Caudate nucleus (tissue), 63 donors: ENCODE measurements at places on chromosomes 2 and 18.

DNA sequence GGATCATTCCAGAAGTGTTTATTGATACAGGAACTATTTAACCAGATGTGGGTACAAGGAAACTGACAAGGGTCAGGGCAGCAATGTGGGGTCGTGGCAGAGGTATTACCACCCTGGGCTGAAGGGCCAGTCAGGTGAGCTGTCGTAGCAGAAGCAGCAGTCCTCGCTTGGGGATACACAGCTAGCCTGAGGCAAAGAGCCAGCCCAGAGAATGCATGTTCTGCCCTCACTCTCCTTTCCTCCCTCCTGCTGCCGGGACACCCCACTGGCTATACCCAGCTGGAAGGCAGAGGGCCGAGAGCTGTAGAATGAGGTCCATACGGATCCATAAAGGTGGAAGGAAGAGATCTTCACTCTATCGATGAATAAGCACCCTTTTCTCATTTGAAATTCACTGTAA, 32.2 kb upstream of the GBX2 start:
- no peak for DNase-seq

DNA sequence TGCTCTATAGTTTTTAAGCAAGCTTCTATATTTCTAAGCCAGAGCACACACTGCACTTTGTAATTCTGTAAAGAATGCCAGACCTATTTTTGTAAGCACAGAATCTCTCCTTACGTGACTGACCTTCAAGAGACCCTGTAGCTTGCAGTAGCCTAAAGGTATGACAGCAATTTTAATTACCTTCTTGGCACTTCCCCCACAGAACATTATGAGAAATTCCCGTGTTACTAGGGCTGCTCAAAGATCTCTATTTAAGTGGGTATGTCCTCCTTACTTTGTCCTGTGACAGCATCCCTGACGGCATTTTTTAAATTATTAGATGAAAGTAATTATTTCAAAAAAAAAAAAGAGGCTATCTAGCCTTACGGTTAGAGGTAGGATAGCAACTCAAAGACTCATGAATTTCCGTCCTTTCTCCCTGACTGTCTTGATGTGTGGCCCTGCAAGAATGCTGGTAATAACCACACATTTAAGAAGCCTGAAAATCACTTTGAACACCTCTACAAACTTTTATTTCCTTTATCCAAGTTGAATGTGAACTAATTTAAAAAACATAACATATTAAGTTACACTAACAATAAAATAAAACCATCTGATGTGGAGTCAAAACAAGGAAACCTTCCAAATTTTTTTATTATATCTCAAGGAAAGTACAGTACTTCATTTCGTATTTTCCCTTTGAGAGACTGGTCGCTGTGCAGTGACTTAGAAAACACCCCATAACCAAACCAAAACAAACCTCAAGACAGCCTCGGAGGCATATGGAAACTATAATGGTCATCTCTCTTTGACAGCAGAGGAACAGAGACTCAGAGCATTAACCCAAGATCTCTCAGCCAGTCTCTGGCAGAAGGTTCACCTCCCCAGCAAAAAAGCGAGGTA, 54.9 kb downstream of the THUMPD2 start:
- DNase-seq = no peak

DNA sequence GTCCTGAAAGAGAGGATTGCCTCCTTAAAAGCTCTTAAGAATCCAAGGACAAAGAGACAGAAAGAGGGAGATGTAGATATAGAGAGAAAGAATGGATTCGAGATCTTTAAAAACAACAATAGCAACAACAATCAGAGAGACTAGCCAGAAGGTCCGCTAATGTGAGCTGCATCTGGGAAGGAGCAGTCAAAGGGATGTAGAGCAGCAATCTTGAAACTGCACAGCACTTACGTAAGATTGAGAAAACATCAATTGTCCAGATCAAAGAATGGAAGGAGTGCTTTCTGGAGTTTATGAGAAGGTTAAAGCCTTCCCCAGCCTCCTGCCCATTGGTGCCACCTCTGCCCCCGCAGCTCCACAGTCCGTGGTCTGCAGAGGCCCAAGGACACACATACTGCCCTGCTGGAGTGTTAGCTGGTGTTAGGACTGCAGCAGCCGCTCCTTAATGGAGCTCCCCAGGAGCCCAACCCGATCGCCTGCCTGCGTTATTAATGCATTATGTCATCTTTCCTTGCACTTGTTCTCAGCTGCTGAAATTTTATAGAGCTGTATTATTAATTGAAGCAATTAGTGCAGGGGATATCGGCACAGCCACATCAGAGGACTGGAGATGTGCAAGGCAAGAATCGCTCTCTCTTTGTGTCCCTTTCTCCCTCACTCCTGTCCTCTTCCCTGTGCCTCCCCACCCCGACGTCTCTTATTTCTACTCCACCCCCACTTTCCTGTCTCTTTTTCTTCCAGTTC, 94.2 kb upstream of the STPG4 start:
- no peak for DNase-seq

GRCh38 chr18:50171406-50171805, 23.5 kb downstream of the MYO5B start:
- no peak for DNase-seq

- DNase-seq = no peak
Observed at GRCh38 chr2:102256276-102256675, 55.1 kb upstream of the IL1RL1 start.

GRCh38 chr2:10549195-10549594, 101.1 kb upstream of the ODC1 start:
- DNase-seq = no peak

DNA sequence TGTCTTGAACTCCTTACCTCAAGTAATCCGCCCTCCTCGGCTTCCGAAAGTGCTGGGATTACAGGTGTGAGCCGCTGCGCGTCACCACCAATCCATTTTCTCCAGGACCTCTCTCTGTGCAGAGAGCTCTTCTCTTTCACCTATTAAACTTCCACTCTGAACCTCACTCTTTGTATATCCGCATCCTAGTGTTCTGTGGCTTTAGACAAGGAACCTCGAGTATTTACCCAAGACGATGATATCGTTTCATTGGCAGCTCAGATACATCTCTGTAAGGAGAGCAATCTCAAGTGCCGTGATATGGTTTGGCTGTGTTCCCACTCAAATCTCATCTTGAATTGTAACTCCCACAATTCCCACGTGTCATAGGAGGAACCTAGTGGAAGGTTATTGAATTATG, 15.1 kb upstream of the WDR33 start:
- DNase-seq = no peak

DNA sequence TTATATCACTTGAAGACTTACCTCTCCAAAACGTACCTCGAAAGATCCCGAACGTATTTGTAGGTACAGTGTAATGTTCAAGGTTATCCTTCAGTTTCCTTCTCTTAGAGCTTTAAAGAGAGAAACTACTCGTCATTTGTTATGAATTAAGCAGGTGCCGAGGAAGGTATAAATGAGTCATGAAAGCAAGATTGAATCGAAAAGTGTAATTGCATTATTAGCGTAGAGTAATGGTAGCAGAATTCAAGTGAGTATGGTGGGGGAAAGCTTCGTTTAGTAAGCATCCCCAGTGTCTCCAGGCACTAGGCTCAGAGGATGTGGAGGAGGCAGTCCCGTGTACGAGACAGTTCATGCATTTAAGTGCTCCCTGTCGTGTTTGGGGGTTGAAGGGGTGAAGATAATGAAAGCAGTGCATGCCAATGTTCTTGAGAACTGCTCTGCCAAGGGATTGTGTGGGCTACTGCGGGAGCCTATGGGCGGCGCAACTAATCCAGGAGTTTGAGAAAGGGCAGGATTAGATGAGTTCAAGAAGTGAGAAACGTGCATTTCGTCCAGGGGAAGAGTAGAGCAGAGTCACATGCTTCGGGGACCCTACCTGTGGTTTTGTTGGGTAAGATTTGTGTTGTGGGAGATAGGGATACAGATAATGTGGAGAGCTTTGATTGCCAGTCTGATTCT, 858 bp downstream of the POLR1B start:
- no peak for DNase-seq

DNA sequence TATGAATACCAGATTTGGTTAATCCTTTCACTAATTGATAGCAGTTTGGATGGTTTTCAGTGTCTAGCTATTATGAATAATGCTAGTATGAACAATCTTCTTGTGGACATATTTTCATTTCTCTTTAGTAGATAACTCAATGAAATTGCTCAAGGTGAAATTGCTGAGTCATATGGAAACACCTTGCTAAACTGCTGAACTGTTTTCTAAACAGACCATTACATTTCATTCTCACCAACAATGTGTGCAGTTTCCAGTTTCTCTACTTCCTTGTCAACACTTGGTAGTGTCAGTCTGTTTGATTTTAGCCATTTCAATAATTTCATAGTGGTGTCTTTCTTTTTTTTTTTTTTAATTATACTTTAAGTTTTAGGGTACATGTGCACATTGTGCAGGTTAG, 250.0 kb downstream of the HRH4 start:
- no peak for DNase-seq

GRCh38 chr18:65235966-65236624, 514.7 kb upstream of the CDH7 start:
- peak; percentile 25 for DNase-seq

DNA sequence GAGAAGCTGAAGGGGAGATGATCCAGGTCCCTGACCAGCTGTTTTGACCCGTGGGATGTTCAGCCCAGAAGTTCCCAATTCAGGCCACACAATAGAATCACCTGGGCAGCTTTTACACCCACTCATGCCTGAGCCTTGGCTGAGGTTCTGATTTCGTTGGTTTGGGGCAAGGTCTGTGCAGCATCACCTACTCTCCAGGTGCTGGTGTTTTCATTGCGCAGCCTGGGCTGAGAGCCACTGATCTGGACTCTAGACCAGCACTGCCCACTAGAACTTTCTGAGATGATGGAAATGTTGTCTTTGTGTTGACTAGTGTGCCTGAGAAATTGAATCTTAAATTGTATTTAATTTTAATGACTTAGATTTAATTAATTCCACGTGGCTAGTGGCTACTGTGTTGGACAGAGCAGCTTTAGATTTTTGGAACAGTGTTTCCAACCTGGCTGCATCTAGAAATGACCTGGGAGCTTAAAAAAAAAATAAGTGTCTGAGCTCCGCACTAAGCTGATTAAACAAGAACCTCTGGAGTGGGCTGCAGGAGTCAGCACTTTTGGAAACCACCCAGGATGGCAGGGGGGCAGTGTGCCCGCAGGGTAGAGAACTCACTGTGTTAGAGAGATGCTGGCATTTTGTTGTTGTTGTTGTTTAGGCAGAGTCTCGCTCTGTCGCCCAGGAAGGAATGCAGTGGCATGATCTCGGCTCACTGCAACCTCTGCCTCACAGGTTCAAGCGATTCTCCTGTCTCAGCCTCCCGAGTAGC, 33.7 kb downstream of the DYSF start:
- DNase-seq = no peak

DNA sequence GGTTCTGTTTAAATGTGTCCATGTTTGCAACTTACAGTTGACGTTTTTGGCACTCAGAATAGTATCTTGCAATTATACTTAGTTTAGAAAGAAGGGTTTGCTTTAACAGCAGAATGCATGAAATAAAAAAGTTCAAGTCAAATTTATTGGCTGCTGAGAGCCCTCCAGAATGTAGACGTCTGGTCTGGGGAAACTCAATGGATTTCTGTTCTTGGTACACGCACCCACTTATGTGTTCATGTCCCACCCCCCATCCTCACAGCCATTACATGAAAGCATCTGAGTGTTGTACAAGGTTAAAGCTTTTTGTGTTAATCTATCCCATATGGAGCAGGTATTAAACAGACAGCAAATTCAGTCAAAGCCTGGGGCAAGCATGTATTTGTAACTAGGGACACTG, 219.5 kb downstream of the SOX11 start:
- no peak for DNase-seq

GRCh38 chr2:46161911-46162310, 135.3 kb upstream of the EPAS1 start:
- no peak for DNase-seq

DNA sequence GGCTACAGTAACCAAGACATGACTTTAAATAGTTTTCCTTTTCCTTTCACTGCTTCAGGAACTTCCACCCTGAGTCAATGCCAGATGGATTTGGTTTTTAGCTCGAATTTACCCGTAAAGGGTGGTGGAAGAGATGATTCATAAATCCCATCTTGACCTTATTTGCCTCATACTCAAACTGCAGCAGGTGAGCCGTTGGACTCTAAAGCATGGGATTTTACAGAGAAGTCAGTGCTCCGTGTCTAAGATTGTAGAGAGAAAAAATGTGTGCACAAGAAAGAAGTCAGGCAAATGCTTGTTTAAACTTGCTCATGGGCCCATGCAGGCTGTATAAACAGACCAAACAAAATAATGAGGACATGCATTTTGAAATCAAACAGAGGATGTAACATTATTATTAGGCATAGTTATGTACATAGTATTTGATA, 369.7 kb upstream of the TRIB2 start:
- DNase-seq = no peak

DNA sequence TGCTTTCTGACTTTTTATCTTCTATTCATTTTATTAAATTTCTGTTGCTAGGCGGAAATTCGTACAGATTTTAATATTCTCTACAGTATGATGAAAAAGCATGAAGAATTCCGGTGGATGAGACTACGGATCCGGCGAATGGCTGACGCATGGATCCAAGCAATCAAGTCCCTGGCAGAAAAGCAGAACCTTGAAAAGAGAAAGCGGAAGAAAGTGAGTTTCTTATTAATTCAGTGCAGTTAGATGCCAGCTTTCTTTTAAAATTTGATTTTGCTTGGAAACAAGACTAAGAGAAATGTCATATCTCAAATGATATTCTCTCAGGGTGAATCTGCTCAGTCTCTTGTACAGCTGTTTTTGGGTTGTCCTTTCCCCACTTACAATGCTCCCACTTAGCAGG, 84.3 kb downstream of the MGAT5 start:
- DNase-seq = no peak

GRCh38 chr2:39704540-39704939, 38.8 kb downstream of the TMEM178A start:
- no peak for DNase-seq

- DNase-seq = no peak
Observed at GRCh38 chr18:79987566-79987965, 797 bp downstream of the TXNL4A start.

DNA sequence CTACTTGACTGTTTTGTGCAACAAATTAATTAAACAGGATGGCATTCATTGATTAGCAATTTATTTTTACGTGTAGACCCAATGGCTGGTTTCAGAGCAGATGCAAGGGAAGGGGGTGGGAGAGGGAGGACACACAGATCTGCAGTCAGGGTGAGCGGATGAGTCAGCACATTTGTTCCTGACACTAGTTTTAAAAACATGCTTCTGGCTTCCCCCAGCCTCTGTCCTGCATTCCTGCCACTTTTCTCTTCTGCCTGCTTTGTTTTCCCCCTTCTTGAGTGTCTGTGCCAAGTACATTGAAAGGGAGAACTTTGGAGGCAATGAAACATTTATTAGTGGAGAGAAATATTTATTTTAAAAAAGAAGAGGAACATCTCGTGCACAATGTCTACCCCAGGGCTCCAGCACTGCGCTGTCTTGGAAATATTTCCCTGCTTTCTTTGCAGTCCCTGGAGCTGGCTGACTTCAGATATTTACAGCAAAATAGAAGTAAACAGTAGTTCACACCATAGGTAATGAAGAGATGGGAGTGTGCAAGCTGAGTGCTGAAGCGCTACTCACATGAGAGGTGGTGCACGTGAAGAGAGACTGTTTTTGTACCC, 52.2 kb downstream of the NRP2 start:
- no peak for DNase-seq
